Activated T-cell treated with anti-CD3 and anti-CD28 coated beads for 1 hour (primary cell): ENCODE measurements at places on chromosomes 5 and 9.

GRCh38 chr9:130866474-130866965 is 30.1 kb downstream of the QRFP start:
- DNase-seq: peak; percentile 33

DNA sequence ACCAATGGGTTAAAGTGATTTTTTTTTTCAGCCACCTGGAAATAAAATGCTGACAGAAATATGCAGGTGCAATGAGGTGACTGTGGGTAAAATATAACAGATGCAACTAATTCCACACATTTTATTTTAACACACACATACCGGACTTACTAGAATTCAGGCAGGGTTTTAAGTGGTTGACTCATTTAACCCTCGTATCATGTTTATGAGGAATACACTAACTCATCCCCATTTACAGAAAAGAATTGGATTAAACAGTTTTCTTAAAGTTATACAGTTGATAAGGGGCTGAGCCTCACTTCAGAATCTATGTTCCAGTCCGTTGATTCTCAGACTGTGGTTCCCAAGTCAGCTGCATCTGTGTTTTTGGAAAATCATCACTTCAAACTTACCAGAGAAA is 207.5 kb downstream of the CHSY3 start:
- DNase-seq: no peak

GRCh38 chr5:99058466-99058865 is 129.7 kb upstream of the CHD1 start:
- DNase-seq: no peak

DNA sequence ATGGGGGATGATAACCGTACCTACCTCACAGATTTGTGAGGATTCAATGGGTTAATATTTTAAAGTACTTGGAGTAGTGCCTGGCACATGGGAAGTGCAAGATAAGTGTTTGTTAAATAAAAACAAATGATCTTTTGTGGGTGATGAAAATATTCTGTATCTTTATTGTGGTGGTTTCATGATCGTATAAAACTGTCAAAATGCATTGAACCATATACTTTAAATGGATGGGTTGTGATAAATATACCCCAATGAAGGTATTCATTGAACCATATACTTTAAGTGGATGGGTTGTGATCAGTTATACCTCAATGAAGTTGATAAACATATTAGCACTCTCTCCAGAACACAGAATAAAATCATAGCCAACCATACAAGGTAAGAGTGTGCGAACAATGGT is 234.5 kb downstream of the CRB2 start:
- no peak for DNase-seq

DNA sequence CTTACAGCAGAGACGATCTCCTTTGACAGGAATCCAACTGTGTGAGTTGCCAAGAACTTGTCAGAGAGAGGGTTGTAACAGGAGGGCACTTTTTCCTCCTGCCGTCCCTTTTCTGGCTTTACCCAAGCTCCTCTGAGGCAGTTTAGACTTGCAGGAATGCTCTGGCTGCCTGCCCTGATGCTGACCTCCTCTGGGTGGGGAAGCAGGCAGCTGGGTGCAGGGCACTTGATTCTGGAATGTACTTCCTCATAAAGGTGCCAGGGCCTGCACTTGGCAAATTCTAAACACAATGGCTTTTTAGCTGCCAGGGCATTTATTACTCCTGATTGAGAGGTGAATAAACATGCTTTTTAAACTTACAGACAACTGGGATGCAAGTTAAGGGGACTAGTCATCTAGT is 190.4 kb downstream of the EPB41L4A start:
- DNase-seq: no peak

DNA sequence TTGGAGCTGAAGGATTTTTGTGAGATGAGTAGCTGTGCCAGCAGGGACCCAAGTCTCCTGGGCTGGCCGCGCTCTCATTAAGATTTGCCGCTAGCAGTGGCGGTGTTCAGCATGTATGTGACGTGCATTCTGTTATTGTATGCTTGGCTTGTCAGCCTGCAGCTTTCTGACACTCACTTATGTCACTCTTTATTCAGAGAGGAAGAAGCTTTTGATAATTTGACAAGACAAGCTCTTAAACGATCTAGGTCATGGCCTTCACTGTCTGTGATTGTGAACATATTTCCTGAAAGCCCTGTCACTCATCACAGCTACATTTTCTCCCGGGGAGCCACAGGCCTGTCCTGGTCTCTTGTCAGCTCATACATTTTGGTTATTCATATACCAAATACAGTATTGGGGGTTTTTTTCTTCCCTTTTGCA is 98.2 kb upstream of the GRHPR start:
- no peak for DNase-seq

- DNase-seq: no peak
These were observed 1.0 kb downstream of the KLF9 start for GRCh38 chr9:70413464-70413798.

DNA sequence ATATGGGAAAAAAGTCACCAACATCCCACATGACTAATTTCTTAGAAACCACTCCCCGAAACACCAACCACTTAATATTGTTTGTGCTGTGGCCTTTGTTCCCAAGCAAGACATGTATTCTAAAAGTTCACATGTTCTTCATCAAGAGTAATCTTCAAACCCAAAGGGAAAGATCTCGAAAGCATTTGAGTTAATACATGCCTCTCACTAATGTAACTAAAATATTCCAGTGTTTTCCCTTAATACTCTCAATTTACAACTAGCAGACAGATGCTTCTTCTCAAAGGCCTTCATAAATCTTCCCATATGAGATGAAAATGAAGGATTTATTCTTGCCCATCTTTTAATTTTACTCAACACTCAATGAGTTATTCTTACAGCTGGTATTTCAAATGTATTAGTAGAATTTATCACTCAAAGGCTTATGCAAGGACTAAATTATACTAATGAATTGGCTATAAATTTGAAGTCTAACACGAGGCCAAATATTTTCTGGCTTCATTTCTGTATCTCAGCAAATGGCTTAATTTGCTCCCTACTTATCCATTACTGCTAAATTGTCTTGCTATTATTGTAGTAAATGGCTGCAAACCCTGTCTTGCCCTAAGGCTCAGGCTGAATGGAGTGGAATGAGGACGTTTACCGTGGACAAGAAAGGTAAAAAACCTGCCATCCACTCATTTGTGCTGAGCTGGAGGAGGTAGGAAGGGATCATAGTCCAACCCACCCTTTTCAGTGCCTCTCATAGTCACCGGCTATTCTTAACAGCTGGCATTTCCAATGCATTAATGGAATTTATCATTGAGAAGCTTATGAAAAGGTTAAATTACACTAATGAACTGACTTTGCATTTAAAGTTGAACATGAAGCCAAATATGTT is 474.4 kb downstream of the RASEF start:
- no peak for DNase-seq

- DNase-seq: no peak
These were observed 582.2 kb downstream of the KIF4B start for GRCh38 chr5:155595791-155596190.

DNA sequence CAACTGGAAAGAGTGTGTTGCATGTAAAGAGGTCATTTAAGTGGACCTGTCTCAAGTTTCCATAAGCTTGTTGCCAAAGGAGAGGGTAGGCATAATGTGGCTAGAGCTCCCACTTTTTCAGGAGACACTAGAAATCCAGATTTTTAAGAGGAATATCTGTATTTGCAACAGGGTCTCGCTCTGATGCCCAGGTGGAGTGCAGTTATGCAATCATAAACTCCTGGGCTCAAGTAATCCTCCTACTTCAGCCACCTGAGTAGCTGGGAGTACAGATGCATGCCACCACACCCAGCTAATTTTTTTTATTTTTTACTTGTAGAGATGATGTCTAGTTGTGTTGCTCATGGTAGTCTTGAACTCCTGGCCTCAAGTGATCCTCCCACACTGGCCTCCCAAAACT is 183.5 kb downstream of the NIPBL start:
- no peak for DNase-seq

- no peak for DNase-seq
These were observed 113.9 kb downstream of the SUSD1 start for GRCh38 chr9:112061152-112061740.

DNA sequence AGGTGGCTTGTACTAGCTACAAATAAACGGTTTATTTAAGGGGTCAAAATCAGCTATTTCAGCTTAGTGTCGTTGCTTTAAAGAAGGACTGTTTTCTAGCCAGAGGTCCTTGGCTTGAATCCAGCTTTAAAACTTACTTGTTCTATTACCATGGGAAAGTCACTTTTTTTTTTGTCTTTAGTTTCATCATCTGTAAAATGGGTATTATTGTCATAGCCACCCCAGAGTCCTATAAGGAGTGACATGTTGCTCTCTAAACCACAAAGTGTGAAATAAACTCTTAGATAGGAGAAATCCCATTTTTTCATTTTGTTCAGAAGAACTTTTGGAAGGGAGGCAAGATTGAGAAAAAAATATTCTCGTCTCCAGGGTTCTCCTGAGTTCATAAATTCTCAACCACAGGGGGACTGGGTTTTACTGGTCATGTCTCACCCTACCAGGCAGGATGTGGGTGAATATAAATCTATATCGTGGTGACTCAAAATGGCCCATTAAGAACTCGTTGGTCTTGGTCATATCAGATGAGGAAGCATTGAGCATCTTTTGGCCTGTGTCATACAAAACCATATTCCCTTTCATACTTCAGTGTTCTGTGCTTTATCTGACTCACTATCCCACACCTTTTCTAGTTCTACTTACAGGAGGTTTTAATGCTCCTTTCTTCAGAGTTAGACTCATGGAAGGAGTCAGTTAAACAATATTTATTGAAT is 202.7 kb upstream of the NR3C1 start:
- no peak for DNase-seq
